Activated naive CD4-positive, alpha-beta T cell treated with anti-CD3 and anti-CD28 coated beads, Interleukin-2, amount 10 ng/mL, durations not matched to agents 7 days and 5 days (primary cell): ENCODE measurements at places on chromosomes 11 and 22.

DNA sequence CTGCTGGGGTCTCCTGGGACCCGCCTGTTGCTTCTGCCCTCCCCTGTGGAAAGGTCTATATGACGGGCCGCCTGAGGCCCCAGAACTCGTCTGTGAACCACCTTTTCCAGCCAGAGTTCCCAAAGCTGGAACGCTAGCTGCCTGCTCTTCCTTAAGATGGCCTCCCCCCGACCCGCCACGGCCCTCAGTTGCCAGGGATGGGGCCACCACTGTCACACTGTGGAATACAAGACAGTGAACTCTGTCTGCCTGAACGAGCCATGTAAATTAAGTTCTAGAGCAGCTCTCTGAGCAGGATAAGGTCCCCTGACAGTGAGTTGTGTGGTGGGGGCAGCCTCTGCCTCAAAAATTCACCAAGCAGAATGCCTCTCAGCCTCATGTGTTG is 10.3 kb downstream of the CHADL start:
- no peaks in the 10 kb centered on the region for H3K27me3 ChIP-seq
- no peaks in the 10 kb centered on the region for H3K4me1 ChIP-seq
- no peak overlapping the region for H3K27ac ChIP-seq

- H3K27ac ChIP-seq: no peak overlapping the region
- H3K27me3 ChIP-seq: peaks cover 10% of the 10 kb centered on the region
- no peak overlapping the region for H3K4me3 ChIP-seq
These were observed 5.7 kb upstream of the SULT4A1 start for GRCh38 chr22:43867839-43868635.

DNA sequence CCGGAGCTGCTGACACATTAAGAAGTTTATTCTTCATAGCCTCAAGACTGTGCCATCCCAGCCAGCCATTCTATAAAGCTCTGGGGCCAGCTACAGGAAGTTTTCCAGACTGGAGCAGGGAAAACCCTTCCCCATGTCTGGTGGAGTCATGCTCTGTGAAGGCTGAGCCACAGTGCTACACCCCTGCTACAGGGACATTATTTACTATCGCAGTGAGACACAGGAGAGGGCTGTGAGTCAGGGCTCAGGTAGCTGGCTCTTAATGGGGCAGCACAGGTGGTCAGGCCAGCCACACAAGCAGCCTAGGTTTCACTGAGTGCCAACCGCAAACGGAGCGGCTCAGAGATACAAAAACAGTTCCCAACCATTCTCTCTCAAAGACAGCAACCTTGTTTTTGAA is 12.1 kb downstream of the HPS4 start:
- no peaks in the 10 kb centered on the region for H3K27me3 ChIP-seq
- peaks cover 5% of the 10 kb centered on the region for H3K4me1 ChIP-seq
- H3K36me3 ChIP-seq: peaks cover 60% of the 10 kb centered on the region
- no peak overlapping the region for H3K27ac ChIP-seq
- DNase-seq: no peak

DNA sequence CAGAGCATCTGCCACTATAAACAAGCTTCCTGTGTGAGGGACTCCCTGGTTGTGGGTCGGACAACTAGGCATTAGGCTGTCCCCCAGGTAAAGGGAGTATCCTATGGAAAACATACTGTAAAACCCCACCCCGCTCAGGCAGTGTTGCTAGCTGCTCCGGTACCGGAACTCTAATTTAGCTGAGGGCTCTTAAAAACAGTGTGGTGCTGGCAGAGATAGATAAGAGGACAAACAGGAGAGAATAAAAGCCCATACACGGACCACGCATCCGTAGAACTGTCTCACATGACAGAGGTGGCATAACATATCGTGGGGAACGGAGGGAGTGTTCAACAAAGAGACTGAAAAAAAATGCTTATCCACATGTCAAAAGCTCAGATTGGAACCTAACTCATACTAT is 3.4 kb upstream of the MOGAT2 start:
- H3K27me3 ChIP-seq: peaks cover 25% of the 10 kb centered on the region
- no peaks in the 10 kb centered on the region for H3K36me3 ChIP-seq
- H3K4me1 ChIP-seq: no peaks in the 10 kb centered on the region
- no peak overlapping the region for H3K4me3 ChIP-seq

- peaks cover 54% of the 10 kb centered on the region for H3K4me1 ChIP-seq
- no peak overlapping the region for H3K27ac ChIP-seq
- DNase-seq: no peak
- no peak overlapping the region for H3K4me3 ChIP-seq
These were observed 7.1 kb downstream of the MYEOV start for GRCh38 chr11:69301081-69301454.

DNA sequence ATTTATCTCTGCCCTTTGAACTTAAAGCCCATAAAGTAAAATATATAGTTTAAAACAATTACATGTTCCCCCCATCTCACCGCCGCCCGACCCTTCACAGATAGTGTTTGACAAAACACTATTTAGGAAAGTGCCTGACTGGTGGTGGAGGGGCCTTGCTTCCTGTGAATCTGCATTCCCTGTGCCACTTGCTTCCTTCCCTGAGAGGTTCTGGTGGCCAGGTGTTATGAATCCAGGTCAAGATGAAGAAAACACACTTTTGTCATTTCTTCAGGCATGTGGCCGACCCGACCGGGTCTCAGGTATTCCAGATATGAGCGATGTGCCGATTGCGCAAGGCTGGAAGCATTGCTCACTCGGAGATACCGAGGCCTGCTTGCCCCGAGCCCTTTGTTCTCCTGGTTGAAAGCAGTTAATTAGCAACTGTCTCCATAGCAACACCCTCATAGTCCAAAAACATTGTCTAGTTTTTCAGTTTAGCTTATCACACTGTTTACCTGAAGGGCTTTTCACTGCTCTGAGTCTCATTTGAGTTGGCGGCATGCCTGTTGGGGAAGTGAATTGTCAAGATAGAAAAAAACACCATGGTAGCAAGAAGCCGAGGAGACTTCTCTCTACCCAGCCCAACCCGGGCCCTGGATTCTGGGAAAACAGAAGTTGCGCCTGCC is 128.3 kb downstream of the TEAD1 start:
- no peak overlapping the region for H3K27ac ChIP-seq
- H3K4me3 ChIP-seq: no peak overlapping the region
- H3K27me3 ChIP-seq: peaks cover 46% of the 10 kb centered on the region
- H3K4me1 ChIP-seq: no peaks in the 10 kb centered on the region
- H3K36me3 ChIP-seq: no peaks in the 10 kb centered on the region

DNA sequence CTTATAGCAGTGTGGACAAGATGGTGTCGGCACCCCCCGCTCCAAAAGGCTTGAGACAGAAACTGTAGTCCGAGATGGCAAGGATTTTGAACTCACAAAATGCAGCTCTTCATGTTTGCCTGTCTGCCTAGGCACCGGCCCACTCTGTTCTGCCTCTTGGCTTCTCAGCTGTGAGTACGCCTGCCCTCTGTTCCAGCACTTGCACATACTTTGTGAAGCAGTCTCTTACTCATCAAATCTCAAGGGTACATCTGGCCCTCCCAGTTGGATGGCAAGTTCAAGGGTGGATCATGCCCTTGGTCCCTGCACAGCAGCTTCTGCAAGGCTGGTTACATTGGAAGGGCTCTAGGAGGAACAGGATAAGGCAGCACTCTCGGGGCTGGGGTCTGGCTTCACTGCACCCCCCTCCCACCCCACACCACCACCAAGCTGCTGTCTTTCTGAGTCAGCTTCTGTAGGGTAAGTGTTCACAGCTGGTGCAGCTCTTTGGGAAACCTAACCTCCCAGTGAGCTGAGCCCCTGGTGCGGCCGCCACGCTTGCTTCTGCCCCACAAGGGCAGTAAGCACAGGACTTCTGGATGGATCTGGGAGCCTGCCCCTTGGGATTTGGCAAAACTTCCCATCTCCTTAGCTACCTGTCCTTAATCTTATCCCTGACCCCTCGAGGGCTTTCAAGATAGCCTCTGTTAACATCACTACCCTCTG is 37.2 kb downstream of the FAM83F start:
- H3K27me3 ChIP-seq: peaks cover 21% of the 10 kb centered on the region
- H3K36me3 ChIP-seq: no peaks in the 10 kb centered on the region
- H3K4me3 ChIP-seq: no peak overlapping the region
- peaks cover 17% of the 10 kb centered on the region for H3K4me1 ChIP-seq
- H3K27ac ChIP-seq: no peak overlapping the region

DNA sequence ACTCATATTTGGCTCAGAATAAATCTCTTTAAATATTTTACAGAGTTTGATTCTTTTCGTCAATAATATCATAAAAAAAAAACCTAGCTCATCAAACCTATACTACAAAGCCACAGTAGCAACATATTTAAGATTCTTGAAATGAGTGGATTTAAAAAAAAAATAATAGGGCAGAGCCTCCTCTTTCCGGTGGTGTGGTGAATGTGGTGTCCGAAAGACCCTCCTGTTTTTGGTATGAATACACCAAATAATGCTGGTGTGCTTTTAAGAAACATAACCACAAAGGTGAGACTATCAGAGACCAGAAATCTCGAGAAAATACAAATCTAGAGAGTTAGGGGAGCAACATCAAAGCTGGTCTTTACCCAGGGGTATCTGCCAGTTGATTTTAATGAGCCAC is 342.6 kb downstream of the TBC1D22A start:
- H3K27me3 ChIP-seq: no peaks in the 10 kb centered on the region
- no peak overlapping the region for H3K27ac ChIP-seq
- H3K36me3 ChIP-seq: peaks cover 3% of the 10 kb centered on the region
- H3K4me3 ChIP-seq: no peak overlapping the region
- DNase-seq: no peak

DNA sequence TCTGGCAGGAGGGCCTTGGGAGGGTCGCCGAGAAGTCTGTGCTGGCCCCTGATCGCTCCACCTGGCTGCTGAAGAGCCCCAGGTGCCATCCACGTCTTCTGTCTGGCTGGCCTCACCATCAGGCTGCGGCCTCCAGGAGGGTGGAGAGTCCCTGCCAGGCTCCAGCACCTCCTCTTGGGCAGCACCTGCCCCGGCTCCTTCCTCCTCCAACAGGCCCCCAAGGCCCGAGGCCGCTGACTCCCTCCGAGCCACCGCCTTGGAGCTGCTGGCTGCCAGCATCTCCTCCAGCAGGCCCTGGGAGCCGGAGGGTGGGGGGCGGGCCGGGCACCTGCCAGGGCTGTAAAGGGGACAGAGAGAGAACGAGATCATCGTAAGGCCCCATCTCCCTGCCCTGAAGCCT is 22.3 kb downstream of the TNKS1BP1 start:
- H3K4me3 ChIP-seq: no peak overlapping the region
- H3K36me3 ChIP-seq: peaks cover 18% of the 10 kb centered on the region

DNA sequence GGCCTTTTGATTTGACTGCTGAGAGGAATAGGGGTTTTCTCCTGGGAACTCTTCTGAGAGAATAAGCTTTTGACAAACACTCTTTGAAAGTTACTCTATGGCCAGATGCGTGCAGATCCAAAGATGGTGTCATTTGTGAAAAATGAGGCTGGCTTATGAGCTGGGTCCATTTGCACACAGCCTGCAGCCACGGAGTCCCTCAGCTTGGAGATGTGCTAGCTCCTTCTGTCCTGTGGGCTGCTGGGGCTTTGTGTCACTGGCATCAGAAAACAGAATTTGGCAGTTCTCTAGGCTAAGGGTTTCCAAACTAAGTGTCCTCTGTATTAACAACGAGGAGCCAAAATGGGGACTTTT is 702.4 kb downstream of the NTM start:
- no peaks in the 10 kb centered on the region for H3K4me1 ChIP-seq
- no peak overlapping the region for H3K4me3 ChIP-seq
- H3K27me3 ChIP-seq: no peaks in the 10 kb centered on the region
- no peak overlapping the region for H3K27ac ChIP-seq
- no peaks in the 10 kb centered on the region for H3K36me3 ChIP-seq

DNA sequence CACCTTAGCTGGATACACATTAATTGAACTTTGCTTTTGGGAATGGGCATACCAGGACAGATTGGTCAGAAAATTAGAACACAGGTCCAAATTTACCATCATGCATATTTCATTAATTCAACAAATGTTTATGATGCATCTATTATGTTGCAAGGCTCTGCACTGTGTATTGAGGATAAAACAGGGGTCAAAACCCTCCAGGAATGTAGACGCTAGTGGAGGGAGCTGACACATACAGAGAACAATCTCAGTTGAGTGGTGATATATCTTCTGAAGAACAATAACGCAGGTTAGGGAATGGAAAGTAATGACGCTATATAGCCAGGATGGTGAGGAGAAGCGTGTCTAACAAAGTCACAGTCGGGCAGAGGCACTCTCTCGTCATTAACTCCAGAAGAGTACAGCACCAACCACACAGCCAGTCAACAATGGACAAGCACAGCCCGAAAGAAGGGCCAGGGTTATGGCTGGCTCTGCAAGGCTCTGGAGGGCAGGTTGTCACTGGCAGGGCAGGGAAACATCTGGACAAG is 3.8 kb downstream of the FLI1 start:
- H3K36me3 ChIP-seq: peaks cover 63% of the 10 kb centered on the region
- H3K27me3 ChIP-seq: peaks cover 13% of the 10 kb centered on the region

- DNase-seq: no peak
- no peaks in the 10 kb centered on the region for H3K27me3 ChIP-seq
- no peaks in the 10 kb centered on the region for H3K36me3 ChIP-seq
- H3K4me3 ChIP-seq: no peak overlapping the region
These were observed 3.5 kb downstream of the OR5P2 start for GRCh38 chr11:7793233-7793632.

DNA sequence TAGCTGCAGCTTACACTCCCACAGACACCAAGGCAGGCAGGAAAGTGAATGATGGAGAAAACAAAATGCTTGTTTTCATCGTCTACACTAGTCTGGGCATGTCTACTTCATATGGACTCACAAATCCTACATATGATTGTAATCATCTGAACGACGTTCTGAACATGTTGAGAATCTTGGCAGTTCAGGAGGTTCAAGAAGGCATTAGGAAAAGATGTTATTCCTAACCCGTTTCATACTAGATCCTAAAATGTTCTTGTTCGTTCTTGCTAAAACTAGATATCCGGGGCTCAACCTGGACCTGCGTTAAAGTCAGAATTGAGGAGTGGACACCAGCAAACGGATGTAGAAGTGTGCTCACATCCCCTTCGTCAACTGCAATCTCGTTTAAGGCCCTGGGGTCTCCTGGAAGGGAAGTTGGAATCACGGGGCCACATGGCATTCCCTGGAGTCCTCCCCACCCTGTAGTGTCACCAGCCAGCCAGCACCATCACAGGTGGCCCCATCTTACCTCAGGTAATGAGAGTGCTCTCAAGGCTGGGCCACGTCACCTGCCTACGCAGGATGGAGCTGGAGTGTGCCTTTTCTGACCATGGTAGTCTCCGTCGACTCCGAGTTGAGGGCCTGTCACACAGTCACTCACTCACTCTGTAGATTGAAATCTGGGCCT is 37.3 kb downstream of the C11orf58 start:
- peaks cover 15% of the 10 kb centered on the region for H3K27me3 ChIP-seq
- no peaks in the 10 kb centered on the region for H3K36me3 ChIP-seq
- no peak overlapping the region for H3K27ac ChIP-seq
- no peaks in the 10 kb centered on the region for H3K4me1 ChIP-seq
- H3K4me3 ChIP-seq: no peak overlapping the region

GRCh38 chr11:19576054-19576453 is 136.6 kb upstream of the NAV2 start:
- no peaks in the 10 kb centered on the region for H3K4me1 ChIP-seq
- no peak for DNase-seq
- no peaks in the 10 kb centered on the region for H3K36me3 ChIP-seq

GRCh38 chr11:111554532-111554931 is 14.0 kb downstream of the LAYN start:
- H3K36me3 ChIP-seq: no peaks in the 10 kb centered on the region
- H3K4me3 ChIP-seq: no peak overlapping the region
- H3K27me3 ChIP-seq: peaks cover 7% of the 10 kb centered on the region
- no peak for DNase-seq
- H3K4me1 ChIP-seq: no peaks in the 10 kb centered on the region

- DNase-seq: no peak
- H3K36me3 ChIP-seq: no peaks in the 10 kb centered on the region
- H3K4me3 ChIP-seq: no peak overlapping the region
- H3K27ac ChIP-seq: no peak overlapping the region
- no peaks in the 10 kb centered on the region for H3K4me1 ChIP-seq
These were observed 265.9 kb downstream of the LARGE1 start for GRCh38 chr22:33654173-33654895.

- no peak overlapping the region for H3K4me3 ChIP-seq
- DNase-seq: no peak
- peaks cover 6% of the 10 kb centered on the region for H3K36me3 ChIP-seq
- peaks cover 3% of the 10 kb centered on the region for H3K4me1 ChIP-seq
These were observed 127.5 kb downstream of the SIK3 start for GRCh38 chr11:116970485-116971292.
